ENCODE measurements at places on chromosomes 2 and 18. TPM values are rescaled to one million over a fixed set of nuclear protein-coding genes. Genes with fewer than 3 reads are reported as not detected.

The SEH1L gene
- 28.4 TPM for total RNA-seq

GRCh38 chr2:183227176-183227575, 102.9 kb downstream of the NUP35 start:
- no peaks in the 10 kb centered on the region for H3K27me3 ChIP-seq
- no peak for DNase-seq
- no peaks in the 10 kb centered on the region for H3K4me1 ChIP-seq
- H3K4me3 ChIP-seq = no peak overlapping the region
- no peaks in the 10 kb centered on the region for H3K36me3 ChIP-seq

DNA sequence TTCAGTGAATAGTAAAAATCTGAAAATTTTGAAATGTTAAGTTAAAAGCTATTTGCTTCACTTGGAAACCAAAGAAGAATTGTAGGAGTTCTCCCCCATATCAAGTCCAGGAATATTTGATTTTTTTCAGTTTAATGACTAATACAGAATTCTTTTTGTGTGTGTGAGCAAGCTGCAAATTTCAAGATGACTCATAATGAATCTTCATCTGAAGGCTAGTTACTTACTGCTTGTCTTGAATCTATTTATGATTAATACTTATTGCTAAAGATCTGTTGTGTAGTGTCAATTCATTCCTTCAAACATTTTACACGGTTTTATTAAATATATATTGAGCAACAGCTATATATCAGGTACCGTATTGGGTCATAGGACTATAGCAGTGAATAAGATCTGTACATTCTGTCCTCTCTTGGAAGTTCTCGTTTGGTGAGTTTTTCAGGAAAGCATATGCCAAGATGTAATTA, 47.8 kb upstream of the CAVIN2 start:
- no peaks in the 10 kb centered on the region for H3K4me1 ChIP-seq
- no peaks in the 10 kb centered on the region for H3K36me3 ChIP-seq
- no peaks in the 10 kb centered on the region for H3K27me3 ChIP-seq
- no peak for DNase-seq

DNA sequence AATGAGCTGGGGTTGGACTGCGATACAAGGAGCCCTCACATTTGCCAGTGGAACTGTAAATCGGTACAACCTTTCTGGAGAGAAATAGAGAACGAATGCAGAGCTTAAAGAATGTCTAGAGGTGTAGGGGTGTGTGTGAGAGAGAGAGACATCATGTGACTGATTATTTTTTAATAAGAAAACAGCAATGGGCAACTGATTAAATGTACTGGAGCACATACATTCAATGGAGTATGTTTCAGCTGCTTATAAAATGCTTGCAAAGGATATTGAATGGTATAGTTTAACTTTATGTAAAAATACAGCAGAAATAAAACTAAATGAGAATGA, 391 bp upstream of the TMEM17 start:
- peak overlapping the region; percentile 6 for H3K4me3 ChIP-seq
- H3K27me3 ChIP-seq = no peaks in the 10 kb centered on the region
- no peak for DNase-seq
- peaks cover 2% of the 10 kb centered on the region for H3K4me1 ChIP-seq

The EVX2 gene
- total RNA-seq = not detected

DNA sequence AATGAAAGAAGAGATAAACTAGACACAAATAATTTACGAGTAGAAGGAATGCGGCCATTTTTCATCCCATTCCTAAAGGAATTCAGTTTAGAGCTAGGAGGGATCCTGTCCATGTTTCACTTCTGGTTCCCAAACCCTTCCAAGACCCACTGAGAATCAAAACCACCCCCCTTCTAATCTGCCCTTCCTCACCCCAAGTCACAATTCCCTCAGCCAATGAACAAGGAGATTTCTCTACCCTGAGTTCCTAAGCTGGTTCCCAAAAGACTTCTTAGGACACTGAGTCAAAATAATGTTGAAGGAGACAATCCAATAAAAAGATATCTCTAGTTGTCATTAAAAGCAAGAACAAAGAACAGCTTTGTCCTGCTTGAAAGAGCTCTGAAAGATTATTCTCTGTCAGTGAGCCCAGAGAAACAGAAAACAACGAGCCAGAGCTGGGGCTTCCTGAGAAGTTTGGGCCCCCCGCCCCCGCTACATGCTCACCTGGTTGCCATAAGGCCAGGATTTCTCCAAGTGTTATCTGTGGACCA, 45.7 kb downstream of the STK39 start:
- H3K27ac ChIP-seq = no peak overlapping the region
- H3K36me3 ChIP-seq = no peaks in the 10 kb centered on the region
- H3K4me3 ChIP-seq = no peak overlapping the region

DNA sequence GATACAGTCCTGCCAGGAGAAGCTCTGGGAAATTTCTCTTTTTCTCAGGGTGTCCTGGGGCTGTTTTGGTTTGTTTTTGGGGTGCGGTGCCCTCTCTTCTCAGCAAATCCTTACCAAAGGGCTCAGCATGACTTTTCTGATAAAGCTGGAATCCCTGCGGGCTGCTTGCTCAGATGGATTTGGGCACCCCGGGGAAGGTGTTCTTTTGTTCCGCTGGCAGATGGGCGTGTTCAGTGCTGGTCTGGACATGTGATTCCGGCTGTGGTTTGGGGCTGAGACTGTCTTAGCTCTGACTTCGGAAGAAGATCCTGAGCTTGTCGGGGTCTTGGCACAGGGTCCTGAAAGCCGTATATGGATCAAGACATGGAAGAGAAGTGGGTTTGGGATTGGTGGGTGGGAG, 134.2 kb upstream of the SPRED2 start:
- H3K4me1 ChIP-seq = peaks cover 7% of the 10 kb centered on the region
- no peak overlapping the region for H3K27ac ChIP-seq
- no peaks in the 10 kb centered on the region for H3K36me3 ChIP-seq
- no peaks in the 10 kb centered on the region for H3K27me3 ChIP-seq
- H3K4me3 ChIP-seq = no peak overlapping the region

The IL1RL1 gene
- 2.2 TPM for total RNA-seq

The KCNG2 gene
- total RNA-seq = not detected

The ADD2 gene
- total RNA-seq = 1.4 TPM

DNA sequence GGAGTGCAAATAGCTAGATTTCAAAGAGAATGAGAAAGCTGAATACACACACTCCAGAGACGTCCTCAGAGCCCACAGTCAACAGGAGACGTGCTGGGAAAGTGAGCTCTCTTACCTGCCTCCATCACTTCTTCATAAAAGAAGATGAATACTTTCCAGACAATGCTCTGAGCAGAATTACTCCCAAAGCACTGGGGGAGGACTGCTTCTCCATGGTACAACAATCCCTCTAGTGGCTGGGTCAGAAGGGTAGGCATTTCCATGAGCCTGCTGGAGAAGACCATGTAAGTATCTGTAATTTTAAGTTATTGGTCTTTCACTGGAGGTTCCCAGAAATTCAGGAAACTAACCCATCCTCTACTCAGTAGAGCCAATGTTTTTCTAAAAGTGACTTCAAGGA, 190.3 kb downstream of the RBM43 start:
- DNase-seq = no peak
- H3K27ac ChIP-seq = no peak overlapping the region
- H3K36me3 ChIP-seq = no peaks in the 10 kb centered on the region
- H3K4me3 ChIP-seq = no peak overlapping the region
- H3K27me3 ChIP-seq = no peaks in the 10 kb centered on the region

- H3K27me3 ChIP-seq = no peaks in the 10 kb centered on the region
- H3K4me1 ChIP-seq = peaks cover 9% of the 10 kb centered on the region
- H3K36me3 ChIP-seq = peaks cover 24% of the 10 kb centered on the region
- H3K4me3 ChIP-seq = no peak overlapping the region
Measured at GRCh38 chr18:79468119-79468789, 72.5 kb downstream of the NFATC1 start.

The EFR3B gene
- not detected for total RNA-seq

All from natural killer cell (primary cell).